ENCODE measurements at places on chromosomes 12 and 14. TPM values are rescaled to one million over a fixed set of nuclear protein-coding genes. Genes with fewer than 3 reads are reported as not detected.

KRT82 gene
- total RNA-seq = not detected

P2RX2 gene
- not detected for total RNA-seq

TAS2R13 gene
- 0.70 TPM for total RNA-seq

KRT84 gene
- total RNA-seq = not detected

MYO1H gene
- not detected for total RNA-seq

LMO3 gene
- total RNA-seq = 0.30 TPM

TAS2R30 gene
- total RNA-seq = 2.0 TPM

MUCL1 gene
- not detected for total RNA-seq

KLHL33 gene
- 0.23 TPM for total RNA-seq

ACACB gene
- 1.2 TPM for total RNA-seq

NID2 gene
- total RNA-seq = 145 TPM

NEUROD4 gene
- total RNA-seq = not detected

GPR84 gene
- total RNA-seq = not detected

SMCO2 gene
- 0.08 TPM for total RNA-seq

KRT73 gene
- not detected for total RNA-seq

MGST1 gene
- total RNA-seq = 11.5 TPM

NOC4L gene
- 3.7 TPM for total RNA-seq

KLRD1 gene
- under 0.01 TPM for total RNA-seq

NPFF gene
- total RNA-seq = not detected

TMEM179 gene
- total RNA-seq = 0.08 TPM

TMPRSS12 gene
- not detected for total RNA-seq

ITGB7 gene
- total RNA-seq = 0.15 TPM

BDKRB2 gene
- 61.8 TPM for total RNA-seq

SMCO3 gene
- 0.23 TPM for total RNA-seq

HOXC13 gene
- not detected for total RNA-seq

CLEC2D gene
- 0.60 TPM for total RNA-seq

RTN1 gene
- total RNA-seq = 0.35 TPM

INHBE gene
- total RNA-seq = 2.5 TPM

KRT2 gene
- total RNA-seq = not detected

TCL1A gene
- total RNA-seq = not detected

NELL2 gene
- total RNA-seq = not detected

FGF23 gene
- total RNA-seq = not detected

MED6 gene
- 17.3 TPM for total RNA-seq

SRP54 gene
- 49.1 TPM for total RNA-seq

MORN3 gene
- 2.0 TPM for total RNA-seq

NR1H4 gene
- total RNA-seq = not detected

BBOF1 gene
- total RNA-seq = 5.6 TPM

KRT85 gene
- total RNA-seq = not detected

LPAR5 gene
- total RNA-seq = under 0.01 TPM

REM2 gene
- 0.08 TPM for total RNA-seq

GON7 gene
- total RNA-seq = 11.7 TPM

COX8C gene
- total RNA-seq = not detected

CISTR gene
- not detected for total RNA-seq

RNF212B gene
- total RNA-seq = not detected
